T-cell (primary cell): ENCODE measurements at places on chromosomes 6 and 20. TPM values are rescaled to one million over a fixed set of nuclear protein-coding genes. Genes with fewer than 3 reads are reported as not detected.

GRCh38 chr6:55108134-55109130, 65.9 kb upstream of the HCRTR2 start:
- H3K27me3 ChIP-seq = no peaks in the 10 kb centered on the region
- H3K27ac ChIP-seq = no peak overlapping the region
- no peaks in the 10 kb centered on the region for H3K4me1 ChIP-seq
- no peak for DNase-seq
- H3K36me3 ChIP-seq = no peaks in the 10 kb centered on the region

GRCh38 chr20:9143926-9144325, 75.0 kb downstream of the PLCB4 start:
- H3K27ac ChIP-seq = no peak overlapping the region
- H3K36me3 ChIP-seq = no peaks in the 10 kb centered on the region
- H3K27me3 ChIP-seq = no peaks in the 10 kb centered on the region
- peaks cover 17% of the 10 kb centered on the region for H3K4me1 ChIP-seq
- no peak for DNase-seq

DNA sequence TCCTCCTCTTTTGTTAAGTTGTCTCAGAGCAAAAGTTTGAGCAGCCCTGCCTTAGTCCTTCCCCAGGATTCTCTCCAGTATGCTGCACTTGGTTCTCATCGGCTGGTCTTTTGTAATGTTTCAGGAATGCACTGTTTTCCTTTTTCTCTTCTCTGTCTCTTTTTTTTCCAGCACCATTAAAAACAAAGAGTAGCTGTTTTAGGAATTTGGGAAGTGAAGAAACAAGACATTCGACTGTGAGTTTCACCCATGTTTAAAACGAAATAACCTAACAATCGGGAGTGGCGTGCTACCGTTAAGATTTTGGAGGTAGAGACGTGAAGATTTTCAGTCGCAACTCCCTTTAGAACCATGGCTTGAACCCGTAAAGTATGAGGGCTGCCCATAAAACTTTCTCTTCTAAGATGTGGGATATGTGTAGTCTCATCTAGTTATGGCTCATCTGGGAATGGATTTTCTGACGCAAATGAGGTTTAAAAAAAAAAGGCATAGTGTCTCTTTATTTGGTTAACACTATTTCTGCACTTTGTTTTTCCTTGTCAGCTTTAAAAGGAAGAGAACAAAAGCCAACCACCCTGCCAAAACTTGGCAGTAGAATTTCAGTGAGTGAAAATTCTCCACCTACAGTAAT, 35.9 kb upstream of the RAB23 start:
- no peaks in the 10 kb centered on the region for H3K27me3 ChIP-seq
- H3K27ac ChIP-seq = no peak overlapping the region
- no peaks in the 10 kb centered on the region for H3K4me1 ChIP-seq

DNA sequence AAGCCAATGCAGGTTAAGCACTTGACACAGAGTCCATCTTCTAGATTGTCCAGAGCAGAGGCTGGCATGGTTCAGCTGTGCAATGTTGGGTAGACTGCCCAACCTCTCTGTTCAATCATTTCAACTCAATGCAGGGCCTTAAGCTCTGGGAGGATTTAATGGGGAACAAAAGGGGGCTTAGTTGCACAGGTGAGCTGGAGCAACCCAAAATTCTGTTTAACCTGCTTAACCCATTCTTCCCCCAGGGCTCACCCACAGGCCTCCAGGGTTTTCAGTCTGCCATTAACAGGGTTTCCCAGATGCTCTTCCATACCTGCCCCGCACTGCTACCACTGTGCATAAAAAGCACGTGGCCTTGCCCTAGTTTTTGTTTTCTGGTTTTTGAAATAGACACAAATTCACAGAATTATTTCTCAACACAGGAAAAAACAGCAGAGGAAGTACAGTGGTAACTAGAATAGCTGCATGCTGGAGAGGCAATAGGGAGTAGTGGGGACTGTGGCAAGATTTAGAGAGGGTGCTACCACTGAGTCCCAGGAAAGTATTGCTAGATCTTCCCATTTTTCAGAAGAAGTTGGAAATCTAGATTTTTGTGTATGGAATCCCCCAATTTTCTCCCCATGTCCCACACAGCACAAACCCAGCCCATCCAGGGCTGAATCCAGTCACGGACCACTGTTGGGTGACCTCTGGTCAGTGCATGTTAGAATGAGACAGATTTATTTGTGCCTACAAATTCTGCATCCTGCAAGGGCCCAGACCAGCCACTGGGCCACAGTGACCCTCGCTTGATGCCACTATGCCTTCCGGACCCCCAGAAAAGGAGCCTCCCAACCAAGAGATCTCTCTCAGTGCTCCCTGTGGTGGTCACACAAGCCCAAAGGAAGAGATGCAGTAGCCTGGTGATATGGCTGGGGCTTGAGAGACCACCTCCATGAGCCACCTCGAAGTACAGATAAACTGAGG, 4.6 kb downstream of the PTGIS start:
- H3K4me1 ChIP-seq = peaks cover 5% of the 10 kb centered on the region
- H3K27ac ChIP-seq = no peak overlapping the region
- DNase-seq = no peak
- no peaks in the 10 kb centered on the region for H3K36me3 ChIP-seq
- H3K27me3 ChIP-seq = peaks cover 11% of the 10 kb centered on the region

The GFRAL gene
- total RNA-seq = not detected

The BCAS4 gene
- 31.3 TPM for total RNA-seq

The ARFGEF3 gene
- 0.09 TPM for total RNA-seq

The PPP1R3G gene
- total RNA-seq = 0.07 TPM
